ENCODE measurements at places on chromosomes 13 and 19.

DNA sequence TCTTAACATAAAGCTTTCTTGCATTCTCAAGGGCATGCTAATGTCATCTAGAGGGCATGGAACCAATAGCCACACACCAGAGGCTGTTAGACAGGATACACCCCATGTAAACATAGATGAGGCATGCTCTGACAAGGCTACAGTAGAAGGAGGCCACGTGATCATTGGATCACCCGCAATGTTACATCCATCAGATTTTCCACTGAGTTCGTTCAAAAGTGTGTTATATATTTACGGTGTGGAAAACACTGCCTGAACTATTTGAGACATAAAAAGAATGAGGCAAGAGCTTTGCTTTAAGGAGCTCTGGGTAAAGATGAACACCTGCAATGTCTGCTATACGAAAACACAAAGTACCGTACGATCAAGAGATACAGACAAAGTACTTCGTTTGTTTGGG lies 817.5 kb upstream of the SLC10A2 start:
- DNase-seq, result no peak

DNA sequence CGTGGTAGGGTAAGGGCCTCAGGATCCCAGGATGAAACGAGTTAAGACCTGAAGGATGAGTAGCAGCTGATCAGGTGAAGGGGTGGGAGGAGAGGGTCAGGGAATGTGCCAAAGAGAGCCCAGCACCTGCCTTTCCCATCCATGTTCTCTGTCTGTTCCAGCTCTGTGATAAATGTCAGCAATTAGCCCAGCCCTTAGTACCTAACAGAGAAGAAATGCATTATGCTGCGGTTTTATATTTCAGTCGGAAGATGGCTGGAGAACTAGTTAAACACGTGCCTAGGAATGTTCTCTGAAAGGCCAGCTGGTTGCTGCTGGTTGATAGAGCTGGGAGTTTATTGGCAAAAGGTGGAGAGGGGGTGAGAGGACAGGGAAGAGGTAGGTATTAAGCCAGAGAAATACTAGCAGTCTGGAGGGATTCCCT lies 268.2 kb downstream of the SHISA2 start:
- DNase-seq, result no peak

- no peak for DNase-seq
These were observed 490 bp upstream of the SIGLEC9 start for GRCh38 chr19:51124216-51124615.

- DNase-seq, result no peak
These were observed 6.3 kb upstream of the IGSF23 start for GRCh38 chr19:44607049-44607448.

DNA sequence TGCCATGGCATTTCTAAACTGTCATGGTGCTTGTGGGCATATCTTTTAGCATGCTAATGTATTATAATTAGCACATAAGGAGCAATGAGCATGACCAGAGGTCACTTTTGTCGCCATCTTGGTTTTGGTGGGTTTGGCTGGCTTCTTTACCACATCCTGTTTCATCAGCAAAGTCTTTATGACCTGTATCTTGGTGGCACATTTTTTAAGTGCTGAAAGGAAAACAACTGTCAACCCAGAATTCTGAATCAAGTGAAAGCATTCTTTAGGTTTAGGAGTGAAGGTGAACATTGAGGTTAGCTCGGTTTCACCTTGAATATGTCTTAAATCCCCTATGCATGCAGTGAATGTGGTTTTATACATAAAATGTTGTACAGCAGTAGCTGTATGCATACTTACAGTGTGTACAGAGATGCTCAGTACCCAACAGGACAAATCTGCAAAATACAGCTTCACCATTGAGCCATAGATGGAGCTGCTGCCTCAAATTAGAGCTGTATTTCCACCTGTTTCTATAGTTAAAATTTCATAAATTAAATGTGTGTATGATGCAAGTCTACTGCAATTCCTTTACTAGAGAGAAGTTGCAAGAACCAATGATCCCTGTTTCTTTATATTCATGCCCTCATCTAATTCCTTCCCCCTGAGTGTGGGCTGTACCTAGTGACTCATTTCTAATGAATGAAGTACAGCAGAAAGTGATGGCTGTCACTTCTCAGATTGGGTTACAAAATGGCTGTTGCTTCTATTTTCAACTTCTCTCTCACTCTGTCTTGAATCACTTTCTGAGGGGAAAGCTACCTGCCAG lies 25.2 kb upstream of the IGSF23 start:
- no peak for DNase-seq

GRCh38 chr13:61913183-61913582 lies 497.5 kb upstream of the PCDH20 start:
- no peak for DNase-seq

GRCh38 chr13:113846636-113847318 lies 17.1 kb downstream of the GAS6 start:
- DNase-seq, result no peak

- DNase-seq, result peak; percentile 26
These were observed 35.9 kb upstream of the ZSCAN5A start for GRCh38 chr19:56350416-56351045.

DNA sequence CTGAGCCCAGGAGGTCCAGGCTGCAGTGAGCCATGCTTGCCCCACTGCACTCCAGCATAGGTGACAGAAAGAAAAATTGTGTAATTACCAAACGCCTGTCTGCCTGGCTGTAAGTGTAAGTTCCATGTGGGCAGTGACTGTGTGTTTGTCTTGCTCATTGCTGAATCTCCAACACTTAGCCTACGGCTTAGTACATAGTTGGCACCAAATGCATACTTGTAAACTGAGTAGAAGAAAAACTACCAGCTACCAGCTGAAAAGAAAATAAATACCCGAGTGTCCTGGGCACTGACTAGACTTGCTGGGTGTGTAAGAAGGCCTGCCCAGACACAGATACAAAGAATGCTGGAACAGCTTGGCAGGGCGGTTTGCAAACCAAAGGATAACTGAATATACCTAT lies 2.7 kb upstream of the CEBPG start:
- no peak for DNase-seq

- DNase-seq, result peak; percentile 43
These were observed 539 bp upstream of the ZNF667 start for GRCh38 chr19:56477429-56478338.

- DNase-seq, result no peak
These were observed 21.8 kb downstream of the ARRDC2 start for GRCh38 chr19:18029617-18030338.

- DNase-seq, result no peak
These were observed 69.8 kb downstream of the OLFM4 start for GRCh38 chr13:53098455-53098854.

DNA sequence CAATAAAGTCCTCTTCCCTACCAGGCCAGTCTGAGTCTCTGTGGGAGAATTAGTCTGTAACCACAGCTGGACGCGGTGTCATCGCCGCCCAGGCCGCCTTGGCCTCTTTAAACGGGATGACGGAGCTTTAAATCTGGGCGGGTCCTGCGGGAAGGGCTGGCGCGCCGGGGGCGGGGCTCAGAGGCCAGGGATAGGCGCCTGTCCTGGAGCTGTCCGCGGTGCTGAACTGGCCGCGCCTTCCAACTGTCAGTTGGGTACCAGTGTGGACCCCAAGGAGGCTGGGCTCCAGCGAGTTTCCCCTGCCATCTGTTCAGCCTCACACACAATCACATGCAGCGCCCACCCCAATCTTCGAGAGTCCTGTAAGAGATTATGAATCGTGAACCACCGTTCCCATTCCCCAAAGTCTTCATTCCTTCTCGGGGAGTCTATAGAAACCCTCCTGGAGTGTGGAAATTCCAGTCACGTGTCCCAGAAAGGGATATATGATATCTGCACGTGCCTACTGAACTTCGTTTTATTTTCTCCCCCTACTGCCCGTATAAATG lies 11.5 kb downstream of the APLP1 start:
- peak; percentile 87 for DNase-seq

DNA sequence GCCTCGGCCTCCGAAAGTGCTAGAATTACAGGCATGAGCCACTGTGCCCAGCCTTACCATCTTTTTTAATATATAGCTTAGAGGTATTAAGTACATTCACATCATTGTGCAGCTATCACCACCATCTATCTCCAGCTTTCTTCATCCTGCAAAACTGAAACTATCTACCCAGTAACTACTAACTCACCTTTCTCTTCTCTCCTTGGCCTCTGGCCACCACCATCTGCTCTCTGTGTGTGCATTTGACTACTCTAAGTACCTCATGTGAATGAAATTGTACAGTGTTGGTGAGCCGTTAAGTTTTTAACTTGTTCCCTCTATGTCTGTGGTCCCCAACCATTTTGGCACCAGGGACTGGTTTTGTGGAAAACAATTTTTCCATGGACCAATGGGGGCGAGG lies 56.1 kb downstream of the CDK8 start:
- DNase-seq, result no peak

GRCh38 chr19:35596366-35596999 lies 10.5 kb downstream of the PMIS2 start:
- DNase-seq, result no peak

GRCh38 chr13:87622971-87623370 lies 48.2 kb upstream of the SLITRK5 start:
- no peak for DNase-seq

DNA sequence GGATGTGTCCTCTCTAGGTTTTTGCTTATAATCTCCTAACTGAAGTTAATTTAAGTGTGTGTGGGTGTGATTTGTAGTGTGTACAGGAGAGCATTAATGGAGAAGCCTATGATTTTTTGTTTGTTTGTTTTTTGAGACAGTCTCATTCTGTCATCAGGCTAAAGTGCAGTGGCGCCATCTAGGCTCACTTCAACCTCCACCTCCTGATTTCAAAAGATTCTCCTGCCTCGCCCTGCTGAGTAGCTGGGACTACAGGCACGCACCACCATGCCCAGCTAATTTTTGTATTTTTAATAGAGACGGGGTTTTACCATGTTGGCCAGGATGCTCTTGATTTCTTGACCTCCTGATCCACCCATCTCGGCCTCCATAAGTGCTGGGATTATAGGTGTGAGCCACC lies 20.6 kb downstream of the ZNF701 start:
- no peak for DNase-seq

- no peak for DNase-seq
These were observed 25.3 kb downstream of the PEPD start for GRCh38 chr19:33496038-33496895.

GRCh38 chr19:13315495-13315894 lies 165.3 kb downstream of the IER2 start:
- no peak for DNase-seq

DNA sequence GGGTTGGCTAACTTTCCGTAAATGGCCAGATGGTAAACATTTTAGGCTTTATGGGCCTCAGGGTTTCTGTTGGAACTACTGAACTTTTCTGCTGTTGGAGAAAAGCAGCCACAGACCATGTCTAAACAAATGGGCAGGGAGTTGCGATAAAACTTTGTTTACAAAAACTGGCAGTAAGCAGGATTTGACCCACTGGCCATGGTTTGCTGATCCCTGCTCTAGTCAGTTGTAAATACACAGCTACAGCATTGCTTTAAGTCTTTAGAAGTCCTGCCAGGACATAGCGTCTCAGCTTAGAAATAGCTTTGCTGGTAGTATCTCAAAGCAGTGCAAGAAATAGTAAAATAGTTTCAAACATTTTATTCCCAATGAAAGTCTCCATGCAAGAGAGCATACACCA lies 88.4 kb downstream of the NALCN start:
- no peak for DNase-seq

DNA sequence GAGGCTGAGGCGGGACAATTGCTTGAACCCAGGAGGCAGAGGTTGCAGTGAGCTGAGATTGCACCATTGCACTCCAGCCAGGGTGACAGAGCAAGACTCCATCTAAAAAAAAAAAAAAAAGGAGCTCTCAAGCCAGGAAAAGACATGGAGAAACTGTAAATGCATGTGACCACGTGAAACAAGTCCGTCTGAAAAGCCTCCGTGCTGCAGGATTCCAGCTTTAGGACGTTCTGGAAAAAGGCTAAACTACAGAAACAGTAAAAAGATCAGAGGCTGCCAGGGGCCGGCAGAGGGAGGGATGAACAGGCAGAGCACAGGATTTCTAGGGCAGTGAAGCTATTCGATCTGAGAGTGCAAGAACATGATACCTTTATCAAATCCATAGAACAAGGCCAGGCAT lies 40.7 kb upstream of the NDUFS7 start:
- DNase-seq, result no peak

- no peak for DNase-seq
These were observed 13.3 kb downstream of the GNA15 start for GRCh38 chr19:3149089-3149488.

- no peak for DNase-seq
These were observed 25.2 kb upstream of the ZNF845 start for GRCh38 chr19:53308339-53308811.

GRCh38 chr13:109162248-109163036 lies 533.0 kb downstream of the MYO16 start:
- DNase-seq, result peak; percentile 28

DNA sequence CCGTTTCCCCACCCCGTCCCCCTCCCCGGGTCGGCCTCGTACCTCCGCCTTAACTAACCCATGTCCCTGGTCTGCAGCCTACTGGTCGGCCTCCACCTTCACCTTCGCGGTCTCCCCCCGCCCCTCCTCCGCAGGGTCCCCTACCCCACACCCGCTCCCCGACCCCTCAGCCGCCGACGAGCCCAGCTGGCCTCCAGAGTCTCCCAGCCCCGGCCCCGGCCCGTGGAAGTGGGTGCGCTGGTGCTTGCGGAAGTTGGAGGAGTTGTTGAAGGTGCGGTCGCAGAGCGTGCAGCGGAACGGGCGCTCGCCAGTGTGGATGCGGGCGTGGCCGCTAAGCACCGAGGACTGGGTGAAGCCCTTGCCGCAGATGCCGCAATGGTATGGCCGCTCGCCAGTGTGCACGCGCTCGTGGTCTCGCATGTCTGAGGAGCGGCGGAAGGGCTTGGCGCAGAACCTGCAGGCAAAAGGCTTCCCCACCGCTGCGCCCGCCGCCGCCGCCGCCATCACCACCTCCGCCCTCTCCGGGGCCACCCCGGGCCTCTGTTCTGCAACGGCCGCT lies 2.6 kb downstream of the ZNF784 start:
- DNase-seq, result no peak

GRCh38 chr13:113561417-113562084 lies 23.0 kb upstream of the TFDP1 start:
- DNase-seq, result no peak

DNA sequence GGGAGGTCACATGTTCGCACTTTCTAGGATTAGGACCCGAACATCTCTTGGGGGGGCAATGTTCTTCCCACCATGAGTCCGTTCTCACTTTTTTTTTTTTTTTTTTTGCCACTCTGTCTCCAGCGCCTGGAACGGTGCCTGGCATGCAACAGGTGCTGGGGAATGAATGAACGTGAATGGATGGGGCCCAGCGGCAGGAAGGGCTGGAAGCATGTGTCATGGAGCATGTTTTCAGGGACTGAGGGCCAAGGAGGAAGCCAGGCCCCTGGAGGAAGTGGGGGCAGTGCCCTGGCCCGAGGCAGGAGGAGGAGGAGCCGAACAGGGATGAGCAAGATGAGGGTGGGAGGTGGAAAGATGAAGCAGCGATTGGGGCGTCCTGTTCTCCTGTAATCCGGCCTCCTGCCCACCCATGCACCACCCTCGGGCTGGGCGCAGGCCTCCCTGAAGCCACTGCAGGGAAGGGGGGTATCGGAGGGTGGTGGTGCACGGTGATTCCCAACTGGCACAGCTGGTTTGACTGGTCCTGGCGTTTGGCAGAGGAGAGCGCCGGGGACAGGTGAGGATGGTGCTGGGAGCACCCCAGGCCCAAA lies 8.8 kb upstream of the SULT2B1 start:
- DNase-seq, result no peak

Measured in stimulated activated CD4-positive, alpha-beta T cell treated with anti-CD3 and anti-CD28 coated beads, Interleukin-12 subunit alpha, Interleukin-12 subunit beta, amount 100 ng/mL, for 48 hours (primary cell).